ENCODE measurements at places on chromosomes 16 and 17.

DNA sequence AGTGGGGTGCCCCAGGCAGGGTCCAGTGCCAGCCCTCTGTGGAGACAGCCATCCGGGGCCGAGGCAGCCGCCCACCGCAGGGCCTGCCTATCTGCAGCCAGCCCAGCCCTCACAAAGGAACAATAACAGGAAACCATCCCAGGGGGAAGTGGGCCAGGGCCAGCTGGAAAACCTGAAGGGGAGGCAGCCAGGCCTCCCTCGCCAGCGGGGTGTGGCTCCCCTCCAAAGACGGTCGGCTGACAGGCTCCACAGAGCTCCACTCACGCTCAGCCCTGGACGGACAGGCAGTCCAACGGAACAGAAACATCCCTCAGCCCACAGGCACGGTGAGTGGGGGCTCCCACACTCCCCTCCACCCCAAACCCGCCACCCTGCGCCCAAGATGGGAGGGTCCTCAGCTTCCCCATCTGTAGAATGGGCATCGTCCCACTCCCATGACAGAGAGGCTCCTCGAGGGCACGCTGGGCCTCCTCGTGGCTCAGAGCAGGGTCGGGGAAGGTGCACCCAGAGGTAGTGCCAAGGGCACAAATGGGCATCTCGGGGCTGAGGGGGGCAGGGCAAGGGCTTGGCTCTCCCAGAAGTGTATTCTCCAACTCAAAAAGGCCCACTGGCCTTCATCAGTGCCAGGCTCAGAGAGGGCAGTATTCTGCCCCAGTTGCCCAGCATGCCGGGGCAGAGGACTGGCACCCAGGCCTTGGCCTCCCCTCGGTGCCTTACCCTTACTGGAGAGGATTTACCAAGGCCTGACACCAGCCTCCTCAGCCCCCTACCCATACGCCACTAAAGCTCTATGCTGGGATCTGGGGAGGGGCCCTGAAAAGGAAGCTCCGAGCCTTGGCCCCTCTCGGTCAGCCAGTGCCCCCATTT is at the start of gene CDH5:
Gene CDH5, plus strand, starts transcription at position 259 of the 867 bp plus-strand sequence. CDS start 12,647 bp downstream, outside the sequence.
- DNase-seq: peak; percentile 62

- DNase-seq: peak; percentile 9
Measured at GRCh38 chr17:50265212-50265611, 9.1 kb upstream of the TMEM92 start.

DNA sequence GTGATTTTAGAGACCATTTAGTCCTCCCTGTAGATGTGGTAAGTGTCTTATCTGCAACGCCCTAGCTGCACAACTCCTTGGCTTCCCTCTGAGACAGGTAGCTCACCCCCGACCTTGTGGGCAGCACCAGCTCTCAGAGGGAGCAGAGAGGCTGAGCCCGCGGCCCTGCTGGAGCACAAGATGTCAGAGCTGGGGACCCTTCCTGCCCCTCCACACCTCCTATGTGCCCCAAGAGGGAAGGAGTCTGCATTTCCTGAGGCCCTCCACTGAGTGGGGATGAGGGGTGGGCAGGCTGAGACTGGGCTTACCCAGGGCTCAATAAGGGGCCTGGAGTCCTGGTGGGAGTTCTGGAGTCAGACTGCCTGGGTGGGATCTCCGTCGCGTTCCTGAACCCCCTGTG is 12.2 kb upstream of the ADGRG1 start:
- no peak for DNase-seq

DNA sequence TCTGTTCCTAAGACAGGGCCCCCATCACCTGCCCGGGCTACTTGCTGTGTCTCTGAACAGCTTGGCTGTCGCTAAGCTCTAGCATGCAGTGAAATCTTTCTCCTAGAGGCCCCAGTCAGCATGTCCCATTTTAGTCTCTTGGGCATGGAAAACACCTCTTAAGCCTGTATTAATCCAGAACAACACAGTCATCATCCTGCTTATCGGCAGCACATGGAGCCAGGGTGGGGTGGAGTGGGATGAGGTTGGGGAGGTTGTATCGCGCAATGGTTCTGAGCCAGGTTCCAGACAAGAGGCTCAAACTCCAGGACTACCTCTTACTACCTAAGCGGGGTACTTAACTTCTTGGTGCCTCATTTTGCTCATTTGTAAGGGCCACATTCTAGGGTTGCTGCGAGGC is 7.8 kb downstream of the ST6GALNAC2 start:
- no peak for DNase-seq

DNA sequence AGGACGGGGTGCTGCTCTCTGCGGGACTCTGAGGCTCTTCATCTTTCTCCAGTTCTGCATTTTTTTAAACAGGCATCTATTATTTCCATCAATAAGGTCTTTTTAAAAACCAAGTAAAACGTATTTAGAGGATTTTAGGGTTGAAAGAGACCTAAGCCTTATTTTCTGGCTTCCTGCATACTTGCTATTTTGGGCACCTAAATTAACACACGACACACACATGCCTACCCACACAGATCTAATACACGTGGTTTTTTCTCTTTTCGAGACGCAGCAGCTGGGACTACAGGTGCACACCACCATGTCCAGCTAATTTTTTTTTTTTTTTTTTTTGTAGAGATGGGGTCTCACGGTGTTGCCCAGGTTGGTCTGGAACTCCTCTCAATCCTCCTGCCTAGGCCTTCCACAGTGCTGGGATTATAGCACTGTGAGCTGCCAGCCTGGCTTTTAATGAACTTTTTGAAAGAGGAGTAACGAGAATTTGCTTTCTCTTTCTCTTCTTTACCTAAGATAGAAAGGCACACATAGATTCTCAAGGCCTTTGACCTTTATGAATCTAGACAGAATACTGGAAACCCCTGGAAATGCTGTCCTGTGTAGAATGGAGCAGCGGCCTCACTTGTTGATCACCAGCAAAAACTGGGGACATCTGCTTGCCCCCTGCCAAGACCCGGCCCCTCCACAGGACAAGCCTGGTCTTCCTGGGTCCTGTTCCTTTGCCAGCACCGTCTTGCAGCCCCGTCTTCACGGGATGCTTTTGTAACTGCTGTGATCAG is 13.8 kb downstream of the DNAAF8 start:
- DNase-seq: no peak

All from glutamatergic neuron (in vitro differentiated cells).